ENCODE measurements at places on chromosomes 2 and 18.

GRCh38 chr18:36153771-36154170, 24.1 kb downstream of the ELP2 start:
- DNase-seq = no peak

DNA sequence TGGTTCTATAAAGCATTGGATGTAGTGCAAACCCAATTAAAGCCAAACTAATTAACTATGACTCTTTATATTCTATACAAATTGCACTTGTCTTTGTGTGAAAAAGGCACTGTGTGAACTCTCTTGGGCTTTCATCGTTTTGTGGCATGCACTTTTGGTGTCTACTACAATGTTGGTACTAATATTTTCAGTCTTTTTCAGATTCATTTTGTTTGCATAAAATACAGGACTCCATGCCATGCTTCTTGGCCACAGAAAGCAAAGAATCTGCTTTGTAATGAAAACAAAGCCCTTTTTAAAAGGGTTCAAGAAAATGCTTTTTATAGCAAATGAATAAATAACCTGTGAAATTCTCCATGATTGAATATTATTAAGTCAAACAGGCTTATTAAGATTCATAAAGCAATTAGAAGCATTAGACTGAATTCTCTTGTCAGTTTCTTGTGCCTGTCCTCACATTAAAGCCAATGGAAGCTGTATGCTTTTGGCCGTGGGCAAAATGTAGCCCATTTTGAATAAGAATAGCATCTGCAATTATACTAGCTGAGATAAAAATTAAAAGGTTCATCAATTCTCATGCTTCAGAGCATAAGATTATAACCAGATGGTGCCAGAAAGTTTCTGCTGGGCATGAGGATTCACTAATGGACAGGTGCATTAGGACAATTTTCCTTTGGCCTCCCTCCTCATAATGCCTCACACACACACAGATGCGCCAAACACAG, 1665.2 kb downstream of the SUCLG1 start:
- no peak for DNase-seq

DNA sequence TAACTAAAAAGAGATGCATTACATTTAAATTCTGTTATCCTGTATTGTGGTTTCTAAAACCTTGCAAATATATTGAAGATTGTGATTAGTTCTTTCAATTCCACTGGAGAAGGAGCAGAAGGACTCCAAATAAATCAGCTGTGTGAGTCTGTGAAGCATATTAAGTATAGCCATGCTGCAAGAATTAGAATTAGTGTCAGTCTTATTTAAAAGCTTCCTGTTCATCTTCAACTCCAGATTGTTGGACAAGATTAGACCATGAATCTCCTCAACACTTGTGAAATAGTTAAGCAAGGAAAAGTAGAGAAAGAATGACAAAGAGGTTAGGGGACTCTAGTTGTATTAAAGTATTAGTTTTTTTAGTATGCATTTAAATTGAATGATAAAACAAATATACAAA, 92.5 kb upstream of the LRP1B start:
- no peak for DNase-seq

- DNase-seq = no peak
These were observed 249.0 kb downstream of the CDH20 start for GRCh38 chr18:61582202-61582710.
